Stimulated activated CD8-positive, alpha-beta memory T cell treated with anti-CD3 and anti-CD28 coated beads, Interleukin-4, amount 100 ng/mL, for 1 hour (primary cell): ENCODE measurements at places on chromosomes 6 and 20.

DNA sequence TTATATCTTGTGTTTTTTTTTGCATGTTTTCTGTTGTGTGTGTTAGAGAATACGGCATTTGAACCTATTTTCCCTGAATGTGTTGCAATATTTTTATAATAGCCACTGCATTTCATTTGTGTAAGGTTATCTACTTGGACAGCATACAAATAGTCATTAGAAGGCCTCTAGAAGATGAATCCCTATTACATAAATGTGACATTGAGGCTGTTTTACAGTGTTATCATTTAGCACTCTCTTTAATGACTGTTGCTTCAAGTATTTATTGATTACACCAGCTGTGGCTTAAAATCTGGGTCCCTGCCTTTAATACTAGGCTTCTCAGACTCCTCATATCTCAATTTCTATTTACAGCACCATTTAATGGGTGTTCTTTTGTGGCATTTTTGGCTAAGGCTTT lies 465.8 kb downstream of the FRK start:
- DNase-seq = no peak

DNA sequence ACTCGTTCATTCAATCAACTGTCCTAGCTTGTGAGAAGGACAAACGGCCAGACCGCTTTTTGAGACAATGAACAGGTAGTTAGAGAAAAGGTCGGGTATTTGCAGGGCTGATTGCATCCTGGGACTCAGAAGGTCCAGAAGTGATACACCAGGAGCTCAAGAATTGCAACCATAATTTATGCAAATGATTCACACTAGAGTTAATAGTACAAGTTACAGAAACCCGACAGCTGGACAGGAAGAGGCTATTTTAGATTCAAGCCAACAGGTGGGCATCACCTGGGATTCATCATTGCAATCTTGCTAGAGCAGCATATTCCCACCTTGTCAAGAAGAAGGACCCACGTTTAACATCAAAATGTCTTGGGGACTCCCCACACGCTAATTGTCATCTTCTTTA lies 83.5 kb downstream of the TNFAIP3 start:
- DNase-seq = no peak

DNA sequence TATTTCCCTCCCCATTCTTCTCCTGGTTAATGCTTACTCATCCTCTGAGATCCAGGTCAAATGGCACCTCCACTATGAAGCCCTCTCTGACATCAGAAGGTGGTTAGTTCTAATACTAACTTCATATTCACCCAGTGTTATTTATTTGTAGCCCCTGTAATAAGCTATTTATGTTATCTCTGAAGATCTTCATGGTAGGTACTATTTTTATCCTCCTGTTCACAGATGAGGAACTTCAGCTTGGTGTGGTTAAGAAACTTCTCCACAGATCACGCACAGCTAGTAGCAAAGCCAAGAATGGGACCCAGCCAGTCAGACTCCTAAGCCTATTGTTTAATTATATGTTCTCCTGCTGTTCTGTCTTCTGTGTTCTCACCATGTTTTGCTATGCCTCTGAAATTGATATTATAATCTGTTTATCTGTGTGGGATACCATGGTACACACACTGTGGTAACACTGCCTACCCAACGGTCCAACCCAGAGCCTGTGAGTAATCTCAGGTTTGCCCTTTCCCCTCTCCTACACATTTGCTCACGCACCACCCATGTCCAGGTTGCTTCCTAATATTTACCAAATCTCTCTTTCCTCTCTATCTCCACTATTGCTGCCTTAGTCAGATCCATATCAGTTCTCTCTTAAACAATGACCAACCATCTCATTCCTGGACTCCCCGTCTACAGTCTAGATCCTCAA lies 98.4 kb downstream of the IPCEF1 start:
- DNase-seq = no peak

DNA sequence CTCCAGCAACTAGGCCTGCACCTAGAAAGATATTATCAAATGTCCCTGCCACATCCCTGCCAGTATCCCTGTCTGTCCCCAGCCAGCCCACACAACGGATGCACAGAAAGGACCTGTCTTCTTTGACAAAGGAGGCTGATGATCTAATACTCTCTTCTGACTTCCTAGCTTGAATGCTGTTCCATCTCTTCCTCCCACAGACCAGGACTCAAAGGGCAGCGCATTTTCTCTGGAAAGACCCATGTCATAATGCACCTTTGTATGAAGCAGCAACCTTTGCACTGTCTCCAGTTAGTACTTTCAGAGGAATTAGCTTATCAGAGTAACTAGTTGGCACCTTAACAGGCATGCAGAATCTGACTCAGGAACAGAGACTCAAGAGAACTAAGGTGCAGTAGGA lies 53.3 kb upstream of the TAF8 start:
- DNase-seq = no peak
